Activated CD4-positive, alpha-beta T cell treated with anti-CD3 and anti-CD28 coated beads, Interleukin-2, amount 10 ng/mL, durations not matched to agents 7 days and 5 days (primary cell): ENCODE measurements at places on chromosomes 5 and 9. TPM values are rescaled to one million over a fixed set of nuclear protein-coding genes. Genes with fewer than 3 reads are reported as not detected.

- H3K27me3 ChIP-seq = peaks cover 3% of the 10 kb centered on the region
- no peak overlapping the region for H3K4me3 ChIP-seq
- no peaks in the 10 kb centered on the region for H3K4me1 ChIP-seq
- DNase-seq = no peak
- H3K36me3 ChIP-seq = no peaks in the 10 kb centered on the region
- H3K27ac ChIP-seq = no peak overlapping the region
These were observed 69.4 kb upstream of the LHFPL2 start for GRCh38 chr5:78717674-78718584.

DNA sequence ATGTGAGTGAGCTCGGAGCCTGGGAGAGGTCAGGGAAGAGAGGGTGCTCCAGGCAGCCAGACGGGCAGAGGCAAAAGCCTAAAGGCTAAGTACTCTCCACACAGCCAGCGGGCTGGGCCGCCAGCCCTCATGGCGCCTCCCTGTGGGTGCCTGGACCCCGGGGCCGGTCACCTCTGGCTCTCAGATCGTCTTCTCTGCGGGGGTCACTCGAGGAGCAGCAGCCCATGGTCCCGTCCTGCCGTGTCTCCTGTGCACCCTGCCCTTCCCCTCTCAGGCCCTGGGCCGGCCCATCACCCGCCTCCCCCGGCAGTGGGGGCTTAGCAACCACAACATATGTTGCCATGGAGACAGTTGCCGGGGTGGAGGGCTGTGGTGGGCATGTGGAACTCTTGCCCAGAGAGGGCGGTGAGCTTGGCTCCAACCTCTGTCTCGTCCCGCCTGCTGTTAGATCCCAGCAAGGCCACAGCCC, 4.2 kb downstream of the AK1 start:
- H3K27me3 ChIP-seq = peaks cover 4% of the 10 kb centered on the region
- H3K4me3 ChIP-seq = no peak overlapping the region
- H3K27ac ChIP-seq = no peak overlapping the region
- no peaks in the 10 kb centered on the region for H3K36me3 ChIP-seq
- peaks cover 3% of the 10 kb centered on the region for H3K4me1 ChIP-seq

The ADAMTSL1 gene
- total RNA-seq = not detected

DNA sequence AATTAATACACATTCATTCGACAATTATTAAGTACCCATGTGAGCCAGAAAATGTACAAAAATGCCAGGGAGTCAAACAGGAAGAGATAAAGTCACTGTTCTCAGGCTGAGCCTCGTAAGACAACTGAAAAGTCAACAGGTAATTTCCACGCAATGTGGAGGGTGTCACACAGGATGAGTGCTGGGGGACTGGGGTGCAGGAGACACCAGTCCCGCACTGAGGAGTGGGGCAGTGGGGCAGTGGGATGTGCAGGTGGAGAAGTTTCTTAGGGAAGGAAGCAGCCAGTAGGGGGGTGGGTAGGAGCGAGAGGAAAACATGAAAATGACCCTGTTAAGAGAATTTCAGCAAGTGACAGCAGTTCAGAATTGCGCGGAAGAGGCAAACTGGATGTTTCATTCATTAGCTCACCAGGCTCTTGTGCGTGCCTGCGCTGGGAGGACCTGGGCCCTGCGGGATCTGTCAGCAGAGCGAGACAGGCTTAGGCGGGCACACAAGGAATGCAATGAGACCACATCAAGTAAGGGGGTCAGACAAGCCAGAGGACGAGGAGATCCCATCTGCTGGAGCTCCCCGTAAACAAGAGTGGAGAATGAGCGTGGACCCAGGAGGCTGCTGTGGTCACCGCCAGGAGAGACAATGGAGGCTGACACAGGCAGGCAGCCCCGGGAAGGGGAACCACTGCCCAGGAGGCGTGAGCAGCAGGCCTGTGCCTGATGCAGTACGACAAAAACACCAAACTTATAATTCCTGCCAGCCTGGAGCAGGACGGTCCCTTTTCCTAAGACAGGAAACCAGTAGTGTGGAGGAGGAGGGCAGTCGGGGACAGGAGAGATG, 21.0 kb downstream of the CAMSAP1 start:
- peak overlapping the region; percentile 87 for H3K27ac ChIP-seq
- peaks cover 45% of the 10 kb centered on the region for H3K4me1 ChIP-seq
- no peaks in the 10 kb centered on the region for H3K27me3 ChIP-seq
- no peak for DNase-seq
- H3K36me3 ChIP-seq = no peaks in the 10 kb centered on the region
- peak overlapping the region; percentile 60 for H3K4me3 ChIP-seq

DNA sequence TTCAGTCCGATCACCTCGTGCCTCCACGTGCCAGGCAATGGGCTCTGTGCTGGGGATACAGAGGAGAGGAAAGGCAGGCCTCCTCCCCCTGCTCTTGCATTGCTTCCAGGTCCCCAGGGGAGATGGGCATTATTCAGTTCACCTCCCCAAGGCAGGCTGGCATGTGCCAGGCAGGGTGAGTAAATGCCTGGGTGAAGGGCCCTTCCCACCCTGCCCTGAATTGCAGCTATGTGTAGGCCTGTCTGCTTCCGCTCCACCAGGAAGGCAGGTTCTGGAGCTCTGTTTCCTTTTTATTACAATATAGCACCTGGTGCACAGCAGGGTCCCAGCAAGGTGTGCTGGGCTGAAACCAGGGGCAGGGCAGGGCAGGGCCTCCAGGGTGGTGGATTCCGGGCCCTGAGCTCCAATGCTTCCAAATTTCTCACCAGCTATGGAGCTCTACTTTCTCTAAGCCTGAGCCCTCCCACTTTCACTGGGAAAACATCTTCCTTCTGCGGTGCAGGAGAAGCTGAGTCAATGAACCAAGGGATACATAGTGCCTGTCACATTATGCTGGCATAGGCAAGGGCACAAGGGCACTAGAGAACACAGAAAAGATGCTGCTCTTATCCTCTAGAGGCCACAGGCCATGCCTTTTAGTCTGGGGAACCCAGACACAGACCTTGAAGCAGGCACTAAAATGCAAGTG, 42.0 kb downstream of the SHB start:
- no peak overlapping the region for H3K27ac ChIP-seq
- H3K4me1 ChIP-seq = peaks cover 3% of the 10 kb centered on the region
- H3K4me3 ChIP-seq = no peak overlapping the region
- no peak for DNase-seq
- H3K27me3 ChIP-seq = no peaks in the 10 kb centered on the region
- no peaks in the 10 kb centered on the region for H3K36me3 ChIP-seq

The ADRA1B gene
- total RNA-seq = not detected

GRCh38 chr9:78778861-78779374, 482.0 kb downstream of the PSAT1 start:
- DNase-seq = no peak
- H3K27ac ChIP-seq = no peak overlapping the region
- H3K27me3 ChIP-seq = no peaks in the 10 kb centered on the region

GRCh38 chr5:171580502-171581265, 161.2 kb downstream of the FGF18 start:
- H3K27me3 ChIP-seq = no peaks in the 10 kb centered on the region
- no peak for DNase-seq
- H3K27ac ChIP-seq = no peak overlapping the region

DNA sequence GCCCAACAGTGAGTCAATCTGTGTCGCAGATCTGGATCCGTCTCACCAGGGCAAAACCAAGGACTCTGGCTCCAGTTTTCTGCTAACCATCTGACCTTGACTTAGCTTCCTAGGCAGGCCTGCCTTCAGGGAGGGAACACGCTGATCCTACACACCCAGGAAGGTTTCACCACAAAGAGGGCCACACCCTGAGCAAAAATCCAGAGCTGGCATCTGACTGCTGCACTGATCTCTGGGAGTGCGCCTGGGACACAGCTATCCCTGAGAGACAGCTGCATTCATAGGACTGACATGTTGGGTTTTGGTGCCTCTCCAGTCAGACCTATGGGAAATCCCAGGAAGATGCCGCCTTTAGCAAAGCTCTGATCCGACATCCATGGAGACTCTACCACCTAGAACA, 47.5 kb downstream of the CDK5RAP2 start:
- peaks cover 11% of the 10 kb centered on the region for H3K4me1 ChIP-seq
- no peak overlapping the region for H3K4me3 ChIP-seq
- peaks cover 78% of the 10 kb centered on the region for H3K36me3 ChIP-seq
- no peak for DNase-seq

DNA sequence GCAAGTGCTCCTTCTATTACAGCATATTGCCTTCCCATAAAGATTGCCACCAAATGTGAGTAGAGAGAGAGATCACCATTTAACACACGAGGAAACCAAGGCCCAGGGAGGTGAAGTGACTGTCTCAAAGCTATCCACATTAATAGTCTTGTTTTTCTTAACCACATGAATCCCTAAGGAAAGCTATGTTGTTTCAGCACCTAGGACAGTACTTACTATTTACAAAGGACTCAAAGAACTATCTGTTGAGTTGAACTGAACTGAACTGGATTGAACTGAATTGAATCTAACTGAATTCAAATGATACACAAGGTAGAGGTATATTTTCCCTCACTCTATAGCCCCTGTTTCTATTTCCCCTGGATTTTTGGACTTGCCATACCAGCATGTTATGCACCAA, 430.4 kb downstream of the CAAP1 start:
- DNase-seq = no peak
- H3K4me1 ChIP-seq = no peaks in the 10 kb centered on the region
- H3K36me3 ChIP-seq = no peaks in the 10 kb centered on the region
- H3K4me3 ChIP-seq = no peak overlapping the region
- no peak overlapping the region for H3K27ac ChIP-seq
- no peaks in the 10 kb centered on the region for H3K27me3 ChIP-seq

DNA sequence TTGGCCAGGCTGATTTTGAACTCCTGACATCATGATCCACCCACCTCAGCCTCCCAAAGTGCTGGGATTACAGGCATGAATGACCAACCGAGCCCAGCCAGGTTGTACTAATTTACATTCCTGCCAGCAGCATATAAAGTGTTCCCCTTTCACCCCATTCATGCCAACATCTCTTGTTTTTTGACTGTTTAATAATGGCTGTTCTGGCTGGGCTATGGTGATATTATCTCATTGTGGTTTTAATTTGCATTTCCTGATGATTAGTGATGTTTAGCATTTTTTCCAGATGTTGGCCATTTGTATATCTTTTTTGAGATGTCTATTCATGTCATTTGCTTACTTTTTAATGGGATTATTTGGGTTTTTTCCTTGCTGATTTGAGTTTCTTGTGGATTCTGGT, 87.3 kb downstream of the INVS start:
- no peaks in the 10 kb centered on the region for H3K27me3 ChIP-seq
- H3K27ac ChIP-seq = no peak overlapping the region
- no peaks in the 10 kb centered on the region for H3K4me1 ChIP-seq
- peaks cover 28% of the 10 kb centered on the region for H3K36me3 ChIP-seq

- peak overlapping the region; percentile 99 for H3K27ac ChIP-seq
- H3K36me3 ChIP-seq = peaks cover 34% of the 10 kb centered on the region
- peak; percentile 90 for DNase-seq
- H3K4me3 ChIP-seq = peak overlapping the region; percentile 97
- H3K4me1 ChIP-seq = peaks cover 45% of the 10 kb centered on the region
- H3K27me3 ChIP-seq = no peaks in the 10 kb centered on the region
These were observed 27.0 kb upstream of the ANXA2R start for GRCh38 chr5:43066799-43067741.
